ENCODE measurements at places on chromosomes 1 and 21.

GRCh38 chr1:42164551-42165420 lies at the start of gene GUCA2A:
GUCA2A (minus strand) TSS chr1:42164745; CDS start chr1:42164712, 33 bp downstream.
- no peak for DNase-seq

DNA sequence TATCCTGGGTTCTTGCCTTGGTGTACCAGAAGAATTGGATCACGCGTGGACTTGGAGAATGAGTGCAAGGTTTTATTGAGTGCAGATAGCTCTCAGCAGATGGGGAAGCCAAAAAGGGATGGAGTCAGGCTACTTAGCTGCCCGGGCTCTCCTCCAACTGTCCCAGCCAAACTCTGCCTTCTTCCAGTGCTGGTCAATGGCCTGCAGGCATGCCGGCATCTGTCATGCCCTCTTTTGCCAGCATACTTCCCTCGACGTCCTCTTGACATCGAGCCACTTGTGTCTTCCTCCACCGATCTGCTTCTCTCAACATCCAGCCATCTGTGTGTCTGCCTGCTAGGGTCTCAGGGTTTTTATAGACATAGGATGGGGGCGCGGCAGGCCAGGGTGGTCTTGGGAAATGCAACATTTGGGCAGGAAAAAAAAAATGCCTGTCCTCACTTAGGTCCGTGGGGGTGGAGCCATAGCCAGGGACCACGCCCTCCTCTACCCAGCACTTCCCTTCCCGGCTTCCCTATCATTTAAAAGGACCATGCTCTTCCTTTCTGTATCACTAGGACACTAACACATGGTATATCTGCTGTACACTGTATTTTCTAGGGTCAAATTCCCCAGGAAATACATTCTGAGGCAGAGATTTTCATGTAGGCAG lies 47.0 kb upstream of the BCAR3 start:
- peak; percentile 49 for DNase-seq

- no peak for DNase-seq
Observed at GRCh38 chr1:164498792-164499191, 60.2 kb upstream of the PBX1 start.

DNA sequence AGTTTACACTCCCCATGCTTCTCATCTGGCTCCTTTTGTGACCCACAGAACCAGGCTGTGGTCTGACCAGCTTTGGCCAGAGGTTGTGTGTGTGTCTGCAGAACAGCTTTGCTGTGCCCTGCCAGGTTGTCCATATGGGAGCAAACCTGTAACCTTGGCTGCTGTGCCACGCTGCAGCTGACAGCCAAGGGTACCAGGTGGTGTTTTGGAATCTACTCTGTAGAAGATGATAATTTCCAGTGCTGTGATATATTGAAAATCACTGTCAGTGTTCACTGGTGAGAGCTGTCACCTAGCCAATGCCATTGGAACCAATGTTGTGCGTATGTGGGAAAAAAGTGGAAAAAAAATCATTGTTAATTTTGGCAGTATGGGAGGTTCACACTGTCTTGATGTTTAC lies 18.2 kb downstream of the CENPF start:
- no peak for DNase-seq

DNA sequence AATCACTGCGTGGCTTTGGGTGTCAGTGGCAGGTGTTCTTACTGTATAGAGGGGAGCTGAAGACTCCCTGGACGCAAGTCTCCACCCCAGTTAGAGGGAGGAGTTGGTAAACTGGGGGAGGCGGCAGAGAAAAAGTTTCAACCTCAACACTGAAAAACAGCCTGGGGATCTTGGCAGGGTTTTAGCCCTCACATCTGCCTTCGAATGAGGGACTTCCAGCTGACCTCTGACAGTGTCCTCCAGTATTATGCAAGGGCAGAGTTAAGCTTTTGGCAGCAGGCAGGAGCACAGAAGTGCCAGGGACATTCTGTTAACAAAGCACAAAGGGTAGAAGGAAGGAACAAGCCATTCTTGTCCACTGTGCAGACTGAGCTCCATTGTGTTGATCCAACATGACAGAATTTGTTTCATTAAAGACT lies 41.2 kb upstream of the RAB4A start:
- DNase-seq: peak; percentile 63

DNA sequence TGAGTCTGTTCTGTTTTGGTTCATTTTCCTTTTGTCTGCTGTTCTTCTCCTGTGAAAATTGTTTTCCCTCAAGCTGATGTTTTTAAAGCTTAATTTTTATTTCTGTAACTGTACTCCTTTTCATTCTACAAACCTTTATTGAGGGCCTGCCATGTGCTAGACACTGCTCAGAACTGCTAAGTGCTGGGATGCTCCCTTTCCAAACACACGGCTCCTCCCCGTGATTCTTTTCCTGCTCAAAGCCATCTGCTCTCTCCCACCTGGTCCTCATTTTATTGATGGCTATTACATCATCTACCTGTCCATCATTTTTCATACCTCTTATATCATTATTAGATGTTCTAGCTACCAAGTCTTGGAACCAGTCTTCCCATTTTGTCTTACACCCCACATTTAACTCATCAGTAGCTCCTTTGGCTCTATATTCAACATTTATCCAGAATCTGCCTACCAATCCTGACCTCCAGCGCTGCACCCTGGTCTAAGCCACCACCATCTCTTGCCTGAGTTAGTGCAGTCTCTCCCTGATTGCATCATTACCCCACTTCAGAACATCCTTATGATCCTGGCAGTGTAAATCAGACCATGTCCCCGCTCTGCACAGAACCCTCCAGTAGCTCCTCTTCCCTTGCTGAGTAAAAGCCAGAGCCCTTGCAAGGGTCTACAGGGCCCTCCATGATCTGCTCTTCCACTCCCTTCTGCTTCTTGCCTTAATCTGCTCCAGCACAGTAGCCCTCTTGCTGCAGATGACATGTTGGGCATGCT lies 118.1 kb downstream of the CACNA1E start:
- DNase-seq: no peak

DNA sequence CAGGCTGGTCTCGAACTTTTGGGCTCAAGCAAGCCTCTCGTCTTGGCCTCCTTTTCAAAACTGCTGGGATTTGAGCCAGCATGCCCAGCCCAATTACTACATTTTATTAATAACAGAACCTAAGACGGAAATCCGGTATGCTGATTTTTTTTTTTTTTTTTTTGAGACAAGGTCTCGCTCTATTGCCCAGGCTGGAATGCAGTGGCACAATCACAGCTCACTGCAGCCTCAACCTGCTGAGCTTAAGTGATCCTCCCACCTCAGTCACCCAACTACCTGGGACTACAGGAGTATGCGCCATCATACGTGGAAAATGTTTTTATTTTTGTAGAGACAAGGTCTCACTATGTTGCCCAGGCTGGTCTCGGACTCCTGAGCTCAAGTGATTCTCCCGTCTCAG lies 20.2 kb downstream of the ACBD3 start:
- DNase-seq: no peak

DNA sequence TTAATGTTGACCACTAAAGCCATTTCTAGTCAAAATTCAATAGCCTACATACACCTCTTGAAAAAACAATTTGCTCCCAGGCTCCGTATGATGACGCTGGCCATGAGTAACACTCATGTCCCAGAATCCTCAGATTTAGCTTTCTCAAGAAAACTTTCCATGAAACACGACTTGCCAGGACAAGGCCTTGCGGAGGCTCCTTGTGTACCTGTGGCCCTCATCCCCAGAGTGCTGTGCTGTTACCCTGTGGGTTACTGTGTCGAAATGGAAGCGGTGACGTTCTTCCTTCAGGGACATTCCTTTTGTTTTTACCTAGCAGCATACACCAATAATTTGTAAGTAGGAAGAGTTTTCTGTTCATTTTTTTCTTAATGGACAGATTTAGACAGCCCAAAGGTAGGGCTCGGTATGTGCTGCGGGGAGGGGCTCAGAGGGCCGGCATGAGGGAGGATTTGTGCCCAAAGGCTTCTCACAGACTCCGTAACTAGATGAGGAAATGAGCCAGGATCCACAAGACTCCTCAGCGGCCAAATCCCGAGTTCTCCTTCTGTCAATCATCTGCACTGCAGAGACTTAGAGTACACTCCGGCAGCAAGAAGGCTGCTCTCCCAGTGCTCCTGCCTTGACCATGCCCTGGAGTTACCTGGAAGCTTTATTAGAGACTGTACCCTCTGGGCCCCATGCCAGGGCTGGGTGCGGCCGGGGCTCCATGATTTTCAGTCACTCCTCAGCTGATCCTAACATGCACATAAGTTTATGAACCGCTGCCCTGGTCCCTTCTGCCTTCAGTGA lies 17.8 kb downstream of the GNG12 start:
- DNase-seq: no peak

GRCh38 chr1:148353461-148354283 lies 129.4 kb downstream of the PPIAL4G start:
- no peak for DNase-seq

DNA sequence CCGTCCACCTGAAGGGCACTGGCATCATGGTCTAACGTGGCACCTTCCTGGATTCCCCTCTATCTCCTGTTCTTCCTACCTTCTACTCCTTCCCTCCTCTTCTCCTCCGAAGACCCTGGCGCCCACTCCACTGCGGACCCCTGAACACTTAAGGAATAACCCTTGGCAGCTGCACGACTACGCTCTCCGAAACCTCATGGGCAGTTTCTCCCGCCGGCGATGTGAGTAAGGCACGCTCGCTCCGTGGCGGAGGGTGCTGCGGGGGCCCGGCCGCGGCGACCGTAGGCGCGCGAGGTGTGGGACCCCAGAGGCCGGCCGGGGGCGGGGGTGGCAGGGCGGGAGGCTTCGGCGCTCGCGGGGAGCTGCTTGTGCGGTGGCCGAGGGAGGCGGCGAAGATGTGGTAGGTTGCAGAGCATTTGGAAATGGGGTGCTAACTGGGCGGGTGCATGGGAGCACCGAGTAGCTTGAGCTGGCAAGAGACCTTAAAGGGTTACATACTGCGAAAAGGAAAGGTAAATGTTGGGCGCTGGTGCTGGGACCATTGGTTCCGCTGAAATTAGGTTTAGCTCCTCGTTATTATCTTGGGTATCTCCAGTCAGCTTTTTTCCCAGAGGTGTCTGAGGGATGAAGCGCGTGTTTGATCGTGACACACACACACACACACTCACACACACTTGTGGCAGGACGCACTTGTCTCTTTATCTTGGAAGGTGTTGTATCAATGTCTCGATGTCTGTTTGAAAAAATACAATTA lies 876 bp downstream of the LRRC7 start:
- peak; percentile 30 for DNase-seq

DNA sequence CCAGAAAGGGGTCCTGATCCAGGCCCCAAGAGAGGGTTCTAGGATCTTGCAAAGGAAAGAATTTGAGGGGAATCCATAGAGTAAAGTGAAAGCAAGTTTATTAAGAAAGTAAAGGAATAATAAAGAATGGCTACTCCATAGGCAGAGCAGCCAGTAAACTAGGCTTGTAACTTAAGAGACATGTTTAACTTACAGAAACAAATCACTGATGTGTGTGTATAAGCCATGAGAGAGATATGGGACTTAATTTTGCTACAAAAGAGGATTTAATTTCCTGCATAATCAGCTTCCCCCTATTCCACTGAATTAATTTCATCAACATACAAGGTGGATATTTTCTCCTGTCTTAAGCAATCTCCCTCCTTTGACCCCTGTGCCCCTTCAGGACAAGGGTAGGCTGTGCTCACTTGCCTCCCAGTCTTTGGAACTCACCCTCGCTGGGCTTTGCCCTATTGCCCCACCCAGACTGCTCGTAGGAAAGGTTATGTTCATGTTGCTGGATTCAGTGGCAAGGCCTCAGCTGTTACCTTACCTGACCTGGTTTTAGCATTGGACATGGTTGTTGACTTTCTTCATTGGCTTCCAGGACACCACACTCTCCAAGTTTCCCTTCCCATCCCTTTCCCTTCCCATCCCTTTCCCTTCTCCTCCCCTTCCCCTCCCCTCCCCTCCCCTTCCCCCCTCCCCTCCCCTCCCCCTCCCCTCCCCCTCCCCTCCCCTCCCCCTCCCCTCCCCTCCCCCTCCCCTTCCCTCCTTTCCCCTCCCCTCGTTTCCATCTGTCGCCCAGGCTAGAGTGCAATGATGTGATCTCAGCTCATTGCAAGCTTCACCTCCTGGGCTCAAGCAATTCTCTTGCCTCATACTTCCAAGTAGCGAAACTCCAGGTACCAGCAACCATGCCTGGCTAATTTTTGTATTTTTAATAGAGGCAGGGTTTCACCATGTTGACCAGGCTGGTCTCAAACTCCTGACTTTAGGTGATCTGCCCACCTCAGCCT lies 44.6 kb downstream of the TBCE start:
- DNase-seq: no peak

DNA sequence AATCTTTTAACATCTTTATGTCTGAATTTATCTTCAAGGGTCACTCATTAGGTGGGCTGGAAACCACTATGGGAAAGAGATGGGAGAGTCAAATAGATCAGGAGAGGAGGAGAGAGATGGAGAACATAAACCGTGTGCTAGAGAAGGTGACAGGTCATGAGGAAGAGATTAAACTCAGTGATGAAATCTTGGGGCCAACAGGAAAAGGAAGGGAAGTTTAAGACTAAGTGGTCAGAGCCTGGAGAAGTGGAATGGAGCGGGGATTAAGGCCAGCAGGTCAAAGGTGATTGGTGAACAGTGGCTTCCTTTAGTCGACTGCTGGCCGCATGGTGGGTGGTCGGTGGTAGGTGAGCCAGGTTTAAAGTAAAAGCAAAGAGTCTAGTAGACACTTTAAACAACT lies 169.3 kb upstream of the IVNS1ABP start:
- DNase-seq: no peak

DNA sequence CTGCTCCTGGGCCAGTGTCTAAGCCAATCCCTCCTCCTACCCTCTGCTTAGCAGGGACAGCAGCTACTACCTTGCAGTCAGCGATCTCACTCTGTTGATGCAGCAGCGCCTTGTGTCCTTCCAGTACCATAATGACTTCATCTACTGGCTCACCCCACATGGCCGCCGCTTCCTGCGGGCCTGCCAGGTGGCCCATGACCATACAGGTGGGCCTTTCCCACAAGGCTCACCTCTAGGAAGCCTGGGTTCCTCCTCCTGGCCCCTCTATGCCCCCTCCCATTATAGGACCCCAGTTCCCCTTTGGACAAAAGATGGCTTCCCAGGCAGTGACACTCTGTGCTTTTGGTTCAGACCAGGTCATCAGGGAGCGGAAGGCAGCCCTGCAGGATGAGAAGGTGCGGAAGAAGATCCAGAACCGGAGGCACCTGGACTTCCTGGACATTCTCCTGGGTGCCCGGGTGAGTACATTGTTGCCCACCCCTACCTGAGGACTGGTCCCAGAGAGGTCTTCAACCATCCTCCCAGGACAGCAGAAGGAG lies 15.1 kb downstream of the CYP4B1 start:
- DNase-seq: no peak

DNA sequence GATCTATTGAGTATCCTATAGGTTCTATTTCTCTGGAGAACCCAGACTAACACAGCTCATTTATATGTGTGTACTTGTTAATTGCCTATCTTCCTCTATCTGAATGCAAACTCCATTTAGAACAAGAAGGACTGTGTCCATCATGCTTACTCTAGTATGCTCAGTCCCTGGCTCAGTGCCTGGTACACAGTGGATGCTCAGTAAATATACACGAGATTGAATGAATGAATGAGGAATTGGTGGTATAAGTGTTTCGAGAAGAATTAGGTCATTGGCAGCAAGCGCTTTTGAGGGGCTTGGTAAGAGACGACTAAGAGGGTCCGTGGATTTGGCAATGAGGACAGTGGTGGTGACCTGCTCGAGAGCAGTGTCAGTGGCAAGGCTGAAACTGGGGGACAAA lies 112.5 kb downstream of the CSMD2 start:
- no peak for DNase-seq

- DNase-seq: no peak
Observed at GRCh38 chr1:222124602-222125001, 382.7 kb upstream of the DUSP10 start.

Data from right hindlimb (tissue), 1 donor.